ENCODE measurements at places on chromosomes 1 and 21.

- no peak for DNase-seq
Measured at GRCh38 chr1:91854852-91855534, 31.0 kb downstream of the TGFBR3 start.

GRCh38 chr1:185155600-185156287 lies 1.0 kb downstream of the TRMT1L start:
- DNase-seq, result no peak

- no peak for DNase-seq
Measured at GRCh38 chr1:236063919-236064673, 794 bp downstream of the NID1 start.

DNA sequence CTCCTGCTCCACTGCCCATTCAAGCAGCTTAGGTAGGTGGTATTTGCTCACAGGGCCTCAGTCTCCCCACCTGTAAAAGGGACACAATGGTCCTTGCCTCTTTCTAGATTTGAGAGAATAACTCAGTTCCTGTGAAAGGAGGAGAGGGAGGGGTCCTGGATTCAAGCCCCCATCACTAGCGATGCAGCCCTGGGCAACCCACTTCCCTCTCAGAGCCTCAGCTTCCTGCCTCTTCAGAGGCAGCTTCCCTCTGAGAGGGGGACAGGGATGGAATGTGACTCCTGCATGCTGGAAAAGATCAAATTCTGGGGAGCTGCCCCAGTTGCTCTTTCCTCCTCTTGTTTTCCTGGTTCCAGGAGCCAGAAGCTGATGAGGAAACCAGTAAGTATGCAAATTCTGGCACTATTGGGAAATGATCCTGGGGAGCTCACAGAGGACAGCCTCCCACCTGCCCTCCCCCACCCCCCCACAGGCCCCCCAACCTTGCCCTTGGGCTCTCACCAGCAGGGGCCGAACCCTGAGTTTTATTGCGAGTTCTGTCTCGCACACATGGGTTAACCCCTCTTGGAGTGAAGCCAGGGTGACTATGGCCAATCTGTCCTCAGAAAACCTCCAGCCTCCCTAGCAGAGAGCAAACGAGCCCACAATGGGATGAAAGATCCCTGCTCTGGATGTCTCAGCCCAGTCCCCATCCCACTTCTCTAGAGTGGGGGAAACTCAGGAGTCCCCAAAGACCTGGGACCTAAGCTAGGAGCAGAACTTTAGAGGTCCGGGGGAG lies 11.7 kb downstream of the ZC3H12A start:
- no peak for DNase-seq

DNA sequence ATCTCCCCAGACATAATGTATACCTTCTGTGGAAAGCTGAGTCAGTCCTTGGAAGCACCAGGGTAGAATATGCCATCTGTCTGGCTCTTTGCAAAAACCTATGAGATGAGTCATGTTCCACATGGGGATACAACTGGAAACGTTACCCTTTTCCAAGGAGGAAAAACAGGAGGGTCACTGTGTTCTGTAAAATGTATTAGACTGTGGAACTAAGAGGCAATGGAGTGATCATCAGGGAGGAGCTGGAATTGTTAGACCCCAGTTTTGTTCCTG lies 16.1 kb upstream of the PSMD4 start:
- DNase-seq, result no peak

- DNase-seq, result no peak
Measured at GRCh38 chr1:25629836-25630235, 13.2 kb downstream of the MAN1C1 start.

DNA sequence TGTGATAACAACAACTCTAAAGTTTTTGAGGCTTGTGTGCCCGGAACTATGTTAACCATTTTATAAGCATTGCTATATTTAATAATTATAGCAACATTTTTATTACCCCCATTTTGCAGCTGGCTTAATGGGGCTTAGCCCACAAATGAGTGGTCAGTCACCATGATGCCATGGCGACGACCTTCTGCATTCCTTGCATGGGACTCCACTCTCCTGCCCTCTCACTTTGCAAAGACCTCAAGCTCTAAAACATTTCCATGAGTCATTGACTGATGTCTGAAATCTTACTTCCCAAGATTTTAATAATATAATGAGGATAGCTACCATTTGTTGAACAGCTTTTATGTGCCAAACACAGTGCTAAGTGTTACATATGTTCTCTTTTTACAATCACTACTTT lies 15.4 kb downstream of the NGF start:
- DNase-seq, result no peak

DNA sequence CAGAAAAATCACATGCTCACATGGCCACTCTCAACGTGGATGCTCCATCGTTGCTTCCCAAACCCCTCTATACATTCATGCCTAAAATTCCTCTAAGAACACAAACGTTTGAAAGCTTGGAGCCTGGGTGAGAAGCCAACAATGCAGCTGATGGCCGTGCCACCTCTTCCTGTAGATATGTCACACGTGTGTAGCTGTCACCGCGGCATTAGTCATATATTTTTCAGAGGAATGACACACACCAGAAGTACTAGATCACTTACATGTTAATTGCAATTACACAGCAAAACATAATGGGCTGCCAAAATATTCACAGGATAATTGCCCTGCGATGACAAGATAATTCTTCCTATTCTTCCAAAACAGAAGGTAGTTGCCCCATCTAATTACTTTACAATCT lies 112.7 kb upstream of the BACE2 start:
- DNase-seq, result no peak

Measured in NCI-H1048 (cell line).